Daoy (cell line): ENCODE measurements at places on chromosomes 7 and 10.

DNA sequence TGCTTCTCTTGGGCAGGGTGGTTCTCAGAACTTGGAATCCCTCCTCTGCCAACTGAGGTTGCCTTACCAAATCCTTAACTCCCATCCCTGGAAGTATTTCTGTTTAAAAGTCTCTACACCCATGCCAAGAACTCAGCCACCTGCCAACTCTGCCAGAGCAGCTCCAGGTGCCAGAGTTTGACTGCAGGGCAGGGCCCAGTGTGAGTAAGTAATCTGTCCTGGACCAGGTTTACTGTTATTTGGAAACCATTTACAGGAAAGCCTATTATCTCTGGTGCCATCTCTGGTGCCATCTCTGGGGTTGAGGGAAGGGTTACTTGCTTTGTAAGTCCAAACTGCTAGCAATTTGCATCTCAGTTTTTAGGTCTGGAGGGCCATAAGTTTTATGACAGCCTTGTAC is 2.5 kb downstream of the TSPAN15 start:
- no peak for DNase-seq

- no peak for DNase-seq
Observed at GRCh38 chr7:140898786-140899536, 25.8 kb downstream of the BRAF start.

DNA sequence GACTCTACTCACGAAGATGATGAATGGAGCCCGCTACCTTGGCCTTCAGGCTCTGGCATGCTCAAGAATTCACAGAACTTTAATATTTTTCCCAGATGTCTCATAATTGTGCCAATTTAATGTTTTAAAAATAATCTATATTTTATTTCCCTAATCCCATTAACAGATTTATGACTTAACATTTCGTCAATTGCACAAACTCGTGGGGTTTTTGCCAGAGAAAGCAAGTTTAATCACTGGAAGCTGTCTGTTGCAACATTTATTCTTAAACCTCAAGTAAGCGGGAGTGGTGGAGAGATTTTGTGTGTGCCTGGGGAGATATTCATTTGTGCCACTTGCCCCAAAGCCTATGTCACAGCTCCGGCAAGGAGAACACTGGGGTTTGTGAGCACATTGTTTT is 117.9 kb downstream of the TEX36 start:
- no peak for DNase-seq

- DNase-seq: peak; percentile 51
Observed at GRCh38 chr10:14086596-14086995, 244.1 kb downstream of the FRMD4A start.

DNA sequence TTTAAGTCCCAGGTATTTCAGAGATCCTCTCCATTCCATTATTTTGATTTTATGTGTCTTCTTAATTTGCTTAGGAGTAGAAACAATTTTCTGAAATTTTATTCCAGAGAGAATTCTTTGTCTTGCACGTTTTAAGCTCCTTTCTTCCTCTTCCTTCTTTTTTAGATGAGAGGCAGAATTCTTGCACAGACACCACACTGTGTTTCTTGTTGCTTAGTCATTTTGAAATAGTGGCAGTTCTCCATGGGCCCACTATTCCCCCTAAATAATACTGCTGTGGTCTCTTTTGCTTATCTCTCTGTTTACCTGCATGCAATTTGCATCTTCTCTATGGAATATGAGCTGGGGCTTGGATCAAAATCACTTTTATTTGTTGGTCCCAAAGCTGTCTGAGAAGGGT is 54.3 kb upstream of the WAC start:
- no peak for DNase-seq

GRCh38 chr7:91717681-91718470 is 162.6 kb downstream of the MTERF1 start:
- no peak for DNase-seq

DNA sequence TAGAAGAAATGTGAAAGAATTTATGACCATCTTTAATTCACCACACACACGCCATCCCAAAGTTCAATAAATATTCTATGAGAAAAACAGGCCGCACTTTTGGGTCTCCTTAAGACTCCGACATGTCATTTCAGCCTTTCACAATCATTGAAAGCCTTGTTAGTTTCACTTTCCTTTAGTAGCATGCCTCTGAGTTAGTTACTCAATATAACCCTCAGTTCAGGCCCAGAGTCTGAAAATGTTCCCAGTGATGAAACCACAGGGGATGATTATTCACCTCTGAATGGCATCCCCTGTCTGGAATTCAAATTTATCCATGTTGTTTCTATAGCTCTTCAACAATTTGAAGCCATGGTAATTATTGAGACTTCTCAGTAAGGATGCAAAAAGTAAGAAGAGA is 278.1 kb upstream of the NRP1 start:
- peak; percentile 41 for DNase-seq

DNA sequence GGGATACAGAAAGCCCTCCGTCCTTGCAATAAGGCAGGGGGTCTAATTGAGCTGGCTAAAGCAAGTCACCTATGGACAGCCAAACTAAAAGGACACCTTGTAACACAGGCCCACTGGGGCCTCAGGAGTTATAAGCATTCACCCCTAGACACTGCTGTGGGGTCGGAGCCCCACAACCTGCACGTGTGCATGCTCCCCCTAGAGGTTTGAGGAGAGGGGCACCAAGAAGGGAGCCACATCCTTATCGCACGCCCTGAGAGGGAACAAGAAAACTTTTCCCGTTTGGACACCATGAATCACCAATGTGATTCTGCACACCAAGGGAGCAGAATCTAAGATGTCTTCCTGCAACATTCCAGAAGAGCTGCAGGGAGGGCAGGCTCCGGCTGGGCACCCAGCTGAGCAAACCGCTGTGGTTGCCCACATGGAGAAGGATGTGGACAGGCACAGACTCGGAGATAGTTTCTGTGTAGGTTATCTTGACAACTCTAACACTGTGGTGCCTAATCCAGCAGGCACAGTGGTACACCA is 17.7 kb upstream of the TARP start:
- peak; percentile 51 for DNase-seq

DNA sequence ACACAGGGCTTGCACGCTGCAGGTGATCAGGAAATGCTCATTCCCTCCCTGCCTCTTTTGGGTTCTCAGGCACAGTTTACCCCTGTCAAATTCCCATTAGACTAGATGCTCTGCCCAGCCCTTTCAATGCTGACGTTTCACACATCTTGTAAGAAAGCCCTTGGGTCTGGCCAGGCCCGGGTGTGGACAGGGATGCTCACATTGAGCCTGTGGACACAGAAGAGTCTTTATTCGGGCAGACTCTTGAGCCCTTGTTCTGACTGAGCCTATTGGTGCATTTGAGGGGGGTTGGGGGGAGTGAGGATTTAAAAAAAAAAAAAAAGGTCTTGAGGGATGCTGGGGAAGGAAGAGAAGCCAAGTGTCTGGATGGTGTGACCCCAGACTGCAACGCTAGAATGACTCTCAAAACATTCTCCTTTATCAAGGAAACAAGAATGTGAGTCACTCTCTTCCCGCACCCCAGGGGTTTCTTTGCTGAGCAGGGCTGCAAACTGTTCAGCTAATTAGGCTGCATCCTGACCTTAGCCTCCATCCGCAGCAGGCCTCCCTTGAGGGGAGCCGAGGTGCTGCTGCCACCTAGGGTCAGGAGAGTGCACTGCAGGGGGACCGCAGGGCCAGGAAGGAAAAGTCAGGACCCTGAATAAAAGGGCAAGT is 53.6 kb upstream of the TMEM72 start:
- peak; percentile 87 for DNase-seq

DNA sequence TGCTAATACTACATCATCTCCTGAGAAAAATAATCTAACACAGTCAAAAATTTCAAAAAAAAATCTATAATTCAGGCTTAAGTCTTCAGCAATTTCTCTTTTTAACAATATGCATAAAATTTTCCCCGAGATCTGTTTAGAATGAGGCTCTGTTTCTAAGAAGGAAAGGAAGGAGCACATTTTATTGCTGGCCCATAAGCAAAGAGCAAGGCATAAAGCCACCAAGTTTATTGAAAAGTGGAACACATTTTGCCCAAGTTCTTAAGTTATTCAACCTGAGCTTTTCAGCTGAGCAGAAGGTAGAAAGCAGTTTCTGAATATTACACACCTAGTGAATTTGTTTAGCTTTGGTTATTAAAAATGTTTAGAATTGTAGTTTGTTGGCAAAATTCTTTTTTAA is 73.9 kb downstream of the AGMO start:
- DNase-seq: no peak

GRCh38 chr10:122543676-122544445 is 16.7 kb upstream of the DMBT1 start:
- DNase-seq: no peak

- DNase-seq: peak; percentile 94
Observed at GRCh38 chr7:84701524-84702306, 485.1 kb downstream of the SEMA3D start.

GRCh38 chr10:70694418-70695141 is 22.3 kb downstream of the ADAMTS14 start:
- no peak for DNase-seq

- DNase-seq: peak; percentile 79
Observed at GRCh38 chr10:119655566-119656001, 4.4 kb downstream of the BAG3 start.

GRCh38 chr10:15605740-15606369 is 113.9 kb downstream of the ITGA8 start:
- DNase-seq: no peak

- no peak for DNase-seq
Observed at GRCh38 chr7:150848561-150849115, 3.7 kb upstream of the AOC1 start.

DNA sequence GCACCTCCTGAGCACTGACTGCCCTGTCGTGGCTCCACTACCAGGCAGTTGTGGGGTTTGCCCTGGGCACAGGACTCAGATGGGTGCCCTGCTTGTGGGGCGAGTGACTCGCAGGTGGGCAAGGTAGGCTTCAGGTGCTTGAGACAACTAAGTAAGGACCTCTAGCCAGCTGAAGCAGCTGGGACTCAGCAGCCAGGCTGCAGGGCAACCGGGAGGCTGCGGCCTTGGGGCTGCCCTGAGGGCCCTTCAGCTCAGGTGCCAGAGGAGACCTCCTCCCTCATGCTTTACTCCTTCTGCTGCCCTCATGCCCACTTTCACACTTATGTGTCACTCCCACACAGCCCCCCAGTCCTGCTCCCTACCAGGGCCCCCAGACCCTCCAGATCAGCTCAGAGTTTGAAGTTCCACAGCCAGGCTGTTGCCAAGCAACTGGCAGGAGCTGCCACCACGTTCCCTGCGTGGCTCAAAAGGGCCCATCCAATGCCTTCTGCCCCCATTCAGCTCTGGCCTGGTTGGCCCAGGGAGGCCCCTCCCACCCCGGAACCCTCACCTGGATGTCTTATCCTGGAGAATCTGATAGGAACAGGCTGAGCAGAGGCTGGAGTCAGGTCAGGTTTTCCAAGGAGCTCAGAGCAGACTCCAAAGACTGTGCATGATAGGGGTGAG is 10.0 kb downstream of the TLX1 start:
- DNase-seq: no peak

DNA sequence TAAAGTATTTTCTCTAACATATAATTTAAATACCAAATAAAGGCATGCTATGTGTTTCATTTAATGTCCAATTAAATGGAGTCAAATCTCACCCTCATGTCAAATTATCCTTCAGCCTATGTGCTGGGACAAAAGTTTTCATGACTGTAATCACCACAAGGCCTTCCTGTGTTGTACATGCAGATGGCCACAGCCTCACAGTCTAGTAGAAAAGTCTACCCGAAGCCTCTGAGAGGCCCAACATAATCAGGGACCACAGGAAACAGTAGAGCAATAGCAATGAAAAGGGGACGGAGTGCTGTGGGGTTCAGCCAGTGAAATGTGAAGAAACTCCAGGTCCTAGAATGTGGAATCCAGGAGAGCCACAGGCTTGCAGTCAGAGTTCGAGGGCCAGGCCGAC is 140.2 kb upstream of the KLF6 start:
- no peak for DNase-seq

DNA sequence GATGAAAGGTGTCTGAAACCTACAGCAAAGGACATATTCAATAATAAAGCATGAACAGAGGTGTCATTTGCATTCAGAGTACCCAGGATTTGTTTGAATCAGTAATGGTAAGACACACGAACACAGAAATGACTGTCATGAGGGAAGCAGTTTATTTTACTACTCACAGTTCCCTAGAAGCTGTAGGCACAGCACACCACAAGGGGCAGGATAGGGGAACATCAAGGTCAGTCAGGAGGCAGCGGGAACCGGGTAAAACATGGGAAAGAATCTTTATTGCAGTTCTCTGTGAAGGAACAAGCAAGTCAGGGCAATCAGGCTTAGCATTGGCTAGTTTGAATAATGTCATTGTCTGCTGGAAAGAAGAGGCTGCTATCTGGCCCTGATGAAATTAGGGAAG is 70.2 kb upstream of the PDSS1 start:
- no peak for DNase-seq

DNA sequence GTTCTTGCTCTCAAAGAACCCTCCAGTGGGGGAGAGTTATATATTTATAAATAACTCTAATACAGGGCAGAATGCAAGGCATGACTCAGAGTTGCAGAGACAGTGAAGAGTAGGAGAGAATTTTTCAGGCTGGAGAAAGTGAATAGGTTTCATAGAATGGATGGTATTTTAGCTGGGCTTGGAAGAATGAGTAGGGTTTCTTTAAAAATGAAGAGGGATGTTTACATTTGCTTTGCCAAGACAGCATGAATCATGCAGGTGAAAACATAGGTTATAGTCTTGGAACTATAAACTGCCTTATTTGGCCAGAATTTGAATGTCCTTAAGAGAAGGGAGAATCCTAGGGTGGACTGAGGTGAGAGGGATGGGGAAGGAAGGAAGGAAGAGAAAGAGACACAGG is 124.8 kb downstream of the CPED1 start:
- DNase-seq: no peak

DNA sequence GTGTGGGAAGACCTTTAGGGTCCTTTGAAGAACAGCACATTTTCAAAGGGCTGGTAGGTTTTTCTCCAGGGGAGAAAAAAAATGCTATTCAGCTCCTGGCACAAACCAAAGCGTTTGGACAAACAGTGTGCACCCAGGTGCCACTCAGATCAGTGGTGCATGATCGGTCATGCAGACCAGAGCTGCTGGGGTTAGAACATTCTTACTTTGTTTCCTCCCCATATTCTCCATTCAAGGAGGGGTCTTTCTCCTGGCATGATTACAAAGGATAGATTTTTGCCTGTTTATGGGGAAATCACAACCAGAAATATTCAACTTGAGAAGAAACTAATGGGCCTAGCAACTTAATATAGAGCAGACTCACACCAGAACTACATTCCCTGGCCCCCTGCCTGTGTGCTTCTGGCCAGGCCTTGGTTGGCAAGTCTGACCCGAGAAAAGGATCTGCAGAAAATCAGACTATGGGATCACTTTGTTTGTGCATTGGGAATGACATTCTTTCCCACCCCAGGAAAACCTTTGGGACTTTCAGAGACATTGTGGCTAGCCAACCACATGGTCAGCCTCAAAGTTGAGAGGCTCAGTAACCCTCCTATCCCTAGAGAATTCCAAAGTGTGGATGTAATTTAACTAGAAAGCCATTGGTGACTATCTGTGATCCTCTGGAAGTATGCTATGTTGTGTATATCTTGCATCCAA is 82.3 kb upstream of the FGL2 start:
- no peak for DNase-seq
